Astrocyte of the spinal cord (primary cell): ENCODE measurements at places on chromosomes 6 and 20.

GRCh38 chr20:47263080-47263464, 93.4 kb downstream of the ZMYND8 start:
- DNase-seq, result no peak

GRCh38 chr20:22515264-22515663, 69.1 kb downstream of the FOXA2 start:
- no peak for DNase-seq

- no peak for DNase-seq
These were observed 10.8 kb upstream of the MICAL1 start for GRCh38 chr6:109466212-109466923.

GRCh38 chr6:30678964-30679726, 6.3 kb upstream of the DHX16 start:
- DNase-seq, result peak; percentile 81

GRCh38 chr6:54361734-54362133, 53.5 kb downstream of the TINAG start:
- no peak for DNase-seq

- peak; percentile 14 for DNase-seq
These were observed 100.6 kb downstream of the DACT2 start for GRCh38 chr6:168218785-168219566.

GRCh38 chr6:22826961-22827360, 257.6 kb downstream of the HDGFL1 start:
- peak; percentile 71 for DNase-seq

GRCh38 chr20:55052459-55052858, 577.1 kb downstream of the DOK5 start:
- no peak for DNase-seq

DNA sequence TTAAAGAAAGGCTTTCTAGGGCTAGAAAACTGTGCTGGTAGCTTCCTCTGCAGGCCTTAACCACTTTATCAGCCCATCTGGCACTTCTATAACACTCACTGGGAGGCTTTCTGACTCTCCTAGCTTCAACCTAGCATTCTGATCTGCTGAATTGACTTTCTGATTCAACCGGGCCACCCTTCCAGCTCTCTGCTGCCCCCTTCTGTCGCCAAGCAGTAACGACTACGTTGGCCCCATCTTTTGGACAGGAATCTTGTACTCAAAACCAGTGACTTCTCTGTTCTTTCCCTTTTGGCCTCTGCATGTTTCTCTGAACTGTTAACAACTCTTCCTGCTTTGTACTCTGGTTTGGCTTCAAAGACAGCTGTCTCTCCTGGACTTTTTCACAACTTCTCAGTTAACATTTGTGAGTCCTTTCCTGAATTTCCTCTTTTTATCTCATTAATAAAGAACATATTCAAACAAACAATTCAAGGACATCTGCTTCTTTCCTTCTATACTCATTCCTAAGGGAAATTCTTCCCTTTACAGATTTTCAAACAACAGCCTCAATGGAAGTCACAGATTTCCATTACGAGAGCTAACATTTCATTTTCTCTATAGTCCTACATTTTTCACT, 43.9 kb upstream of the FAM135A start:
- peak; percentile 70 for DNase-seq
